ENCODE measurements at places on chromosomes 1 and 21. TPM values are rescaled to one million over a fixed set of nuclear protein-coding genes. Genes with fewer than 3 reads are reported as not detected.

Gene RASSF5
- 2.4 TPM for polyA plus RNA-seq

Gene DNAJC28
- polyA plus RNA-seq = 2.2 TPM

Gene PPIAL4G
- not detected for polyA plus RNA-seq

Gene CRYAA
- polyA plus RNA-seq = not detected

Gene ELF3
- 0.51 TPM for polyA plus RNA-seq

Gene F13B
- polyA plus RNA-seq = not detected

Gene CFHR4
- polyA plus RNA-seq = not detected

Gene KRTAP10-9
- not detected for polyA plus RNA-seq

Gene MIGA1
- polyA plus RNA-seq = 2.4 TPM

Gene OR14A2
- polyA plus RNA-seq = not detected

Gene CD53
- polyA plus RNA-seq = 5.6 TPM

Gene FHAD1
- 0.06 TPM for polyA plus RNA-seq

Gene MDM4
- polyA plus RNA-seq = 3.7 TPM

- no peaks in the 10 kb centered on the region for H3K4me1 ChIP-seq
- H3K27ac ChIP-seq = no peak overlapping the region
- H3K4me3 ChIP-seq = no peak overlapping the region
- no peaks in the 10 kb centered on the region for H3K27me3 ChIP-seq
- H3K36me3 ChIP-seq = peaks cover 10% of the 10 kb centered on the region
- DNase-seq = no peak
These were observed 49.1 kb downstream of the CAPN2 start for GRCh38 chr1:223761411-223761810.

GRCh38 chr1:199302554-199302953, 663.7 kb downstream of the PTPRC start:
- H3K27me3 ChIP-seq = no peaks in the 10 kb centered on the region
- DNase-seq = no peak
- no peaks in the 10 kb centered on the region for H3K4me1 ChIP-seq
- no peak overlapping the region for H3K4me3 ChIP-seq

DNA sequence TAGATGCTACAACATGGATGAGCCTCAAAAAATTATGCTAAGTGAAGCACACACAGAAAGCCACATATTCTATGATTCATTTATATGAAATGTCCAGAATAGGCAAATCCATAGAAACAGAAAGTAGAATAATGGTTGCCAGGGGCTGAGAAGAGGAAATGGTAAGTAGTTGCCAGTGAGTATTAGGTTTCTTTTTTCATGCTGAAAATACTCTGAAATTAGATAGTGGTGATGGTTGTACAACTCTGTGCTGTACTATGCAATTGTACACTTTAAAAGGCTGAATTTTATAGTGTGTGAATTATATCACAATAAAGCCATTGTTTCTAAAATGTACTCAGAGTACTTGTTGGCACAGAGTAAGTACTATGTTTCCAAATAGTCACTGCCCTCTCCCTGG, 15.5 kb upstream of the GFI1 start:
- no peaks in the 10 kb centered on the region for H3K4me1 ChIP-seq
- no peak overlapping the region for H3K27ac ChIP-seq
- no peaks in the 10 kb centered on the region for H3K36me3 ChIP-seq
- no peaks in the 10 kb centered on the region for H3K27me3 ChIP-seq
- no peak overlapping the region for H3K4me3 ChIP-seq
- no peak for DNase-seq

- H3K36me3 ChIP-seq = no peaks in the 10 kb centered on the region
- no peak overlapping the region for H3K27ac ChIP-seq
- H3K4me1 ChIP-seq = no peaks in the 10 kb centered on the region
- DNase-seq = no peak
- no peaks in the 10 kb centered on the region for H3K27me3 ChIP-seq
These were observed 187.7 kb upstream of the C1orf174 start for GRCh38 chr1:4087530-4088420.

- H3K36me3 ChIP-seq = no peaks in the 10 kb centered on the region
- H3K4me3 ChIP-seq = no peak overlapping the region
- H3K4me1 ChIP-seq = no peaks in the 10 kb centered on the region
- DNase-seq = no peak
These were observed 206.9 kb downstream of the MRPL39 start for GRCh38 chr21:25400427-25400826.

DNA sequence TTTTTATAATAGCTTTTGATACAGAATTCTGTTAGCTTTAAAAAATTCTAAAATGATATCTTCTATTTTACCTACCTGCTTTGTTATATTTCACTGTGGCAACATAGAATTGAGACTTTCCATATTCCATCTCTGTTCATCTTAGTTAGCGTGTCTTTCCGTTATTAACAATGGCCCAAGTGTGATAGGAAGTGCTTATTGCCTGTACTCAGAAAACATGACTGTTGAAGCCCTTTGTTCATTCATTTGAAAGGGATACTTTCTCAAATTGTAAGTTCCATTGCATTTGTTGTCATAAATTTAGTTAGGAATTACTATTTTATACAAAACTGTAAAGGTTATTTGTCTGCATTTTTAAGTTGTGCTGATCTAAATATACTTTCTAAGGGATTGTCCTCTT, 73.1 kb downstream of the LAMC1 start:
- H3K36me3 ChIP-seq = no peaks in the 10 kb centered on the region
- DNase-seq = no peak
- no peak overlapping the region for H3K4me3 ChIP-seq
- H3K4me1 ChIP-seq = peaks cover 62% of the 10 kb centered on the region
- no peaks in the 10 kb centered on the region for H3K27me3 ChIP-seq
- H3K27ac ChIP-seq = peak overlapping the region; percentile 50

- peaks cover 15% of the 10 kb centered on the region for H3K36me3 ChIP-seq
- no peak overlapping the region for H3K27ac ChIP-seq
- no peak overlapping the region for H3K4me3 ChIP-seq
- H3K4me1 ChIP-seq = no peaks in the 10 kb centered on the region
These were observed 51.5 kb downstream of the SCCPDH start for GRCh38 chr1:246775531-246776385.

DNA sequence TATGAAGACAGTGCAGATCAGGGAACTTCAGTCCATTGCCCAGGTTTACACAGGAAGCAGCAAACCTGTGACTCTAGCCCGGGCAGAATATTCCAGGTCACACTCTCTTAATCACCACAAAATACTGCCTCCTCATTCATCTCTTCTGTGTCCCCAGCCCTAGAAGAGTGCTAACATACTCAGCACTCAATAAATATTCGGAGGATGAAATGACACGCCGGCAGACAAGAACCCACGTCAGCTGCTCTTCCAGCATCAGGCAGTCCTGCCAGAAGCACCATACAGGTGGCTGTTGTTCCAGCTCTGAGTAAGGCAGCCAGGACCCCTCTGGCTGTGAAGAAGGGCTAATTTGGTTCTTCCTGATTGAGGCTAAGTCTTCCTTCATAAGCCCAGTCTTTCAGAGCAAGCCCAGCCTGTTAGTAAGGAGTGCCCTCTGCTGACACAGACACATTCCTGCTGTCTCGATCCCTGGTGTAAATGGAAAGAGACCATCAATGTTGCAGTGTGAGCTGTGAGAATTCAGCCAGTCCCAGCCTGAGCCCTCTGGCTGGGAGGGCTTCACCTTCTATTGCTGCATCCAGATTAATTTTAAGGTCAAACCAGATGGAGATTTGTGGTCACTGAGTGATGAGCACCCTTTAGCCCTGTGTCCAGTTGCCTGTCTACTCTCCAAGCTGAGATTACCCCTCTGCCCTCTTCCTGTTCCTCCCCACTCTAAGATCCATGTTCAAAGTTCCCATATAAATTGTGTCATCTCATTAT, 45.0 kb upstream of the KIRREL1 start:
- no peak overlapping the region for H3K4me3 ChIP-seq
- H3K36me3 ChIP-seq = no peaks in the 10 kb centered on the region
- H3K27me3 ChIP-seq = peaks cover 12% of the 10 kb centered on the region
- DNase-seq = no peak
- peaks cover 16% of the 10 kb centered on the region for H3K4me1 ChIP-seq

DNA sequence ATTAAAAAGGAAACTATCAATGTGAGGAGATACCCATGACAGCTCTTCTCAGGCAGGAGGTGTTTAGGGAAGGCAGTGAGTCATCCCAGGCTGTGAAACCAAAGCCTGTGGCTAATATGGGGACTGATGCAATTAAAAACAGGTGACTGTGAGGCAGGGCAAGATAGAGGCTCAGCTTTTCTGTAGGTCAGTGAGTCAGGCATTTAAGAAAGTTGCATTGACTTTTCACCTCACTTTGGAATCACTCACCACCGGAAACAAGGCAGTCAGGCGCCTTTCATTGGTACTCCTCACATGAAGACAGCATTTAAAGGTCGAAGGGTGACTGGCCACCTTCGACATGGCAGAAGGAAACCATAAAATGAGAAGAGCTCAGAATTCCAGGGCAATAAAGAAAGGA, 54.5 kb downstream of the PAPPA2 start:
- no peaks in the 10 kb centered on the region for H3K36me3 ChIP-seq
- no peaks in the 10 kb centered on the region for H3K27me3 ChIP-seq
- H3K4me1 ChIP-seq = no peaks in the 10 kb centered on the region
- H3K4me3 ChIP-seq = no peak overlapping the region

- H3K4me1 ChIP-seq = no peaks in the 10 kb centered on the region
- no peaks in the 10 kb centered on the region for H3K36me3 ChIP-seq
- H3K27ac ChIP-seq = no peak overlapping the region
- no peaks in the 10 kb centered on the region for H3K27me3 ChIP-seq
- no peak overlapping the region for H3K4me3 ChIP-seq
These were observed 12.9 kb upstream of the BCL10 start for GRCh38 chr1:85289207-85289847.

DNA sequence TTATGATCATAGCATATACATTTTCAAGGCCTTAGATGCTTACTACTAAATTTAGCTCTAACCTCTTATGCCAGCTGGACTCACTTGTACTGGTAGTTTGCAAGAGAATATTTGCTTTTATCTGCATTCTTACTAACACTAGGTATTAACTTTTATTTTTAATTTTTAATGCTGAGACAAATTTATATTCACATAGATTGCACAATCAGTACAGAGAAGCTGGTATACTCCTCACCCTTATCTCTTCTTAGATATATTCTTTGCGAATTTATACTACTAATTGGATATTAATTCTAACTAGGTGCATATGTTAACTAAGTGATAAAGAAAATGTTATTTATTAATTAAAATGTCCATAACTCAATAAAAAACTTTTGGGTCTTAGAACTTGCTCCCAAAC, 561.8 kb upstream of the PRMT6 start:
- H3K27ac ChIP-seq = no peak overlapping the region
- DNase-seq = no peak
- no peaks in the 10 kb centered on the region for H3K4me1 ChIP-seq
- H3K4me3 ChIP-seq = no peak overlapping the region
- no peaks in the 10 kb centered on the region for H3K27me3 ChIP-seq
- no peaks in the 10 kb centered on the region for H3K36me3 ChIP-seq

- H3K36me3 ChIP-seq = no peaks in the 10 kb centered on the region
- H3K27ac ChIP-seq = no peak overlapping the region
- H3K4me3 ChIP-seq = no peak overlapping the region
- H3K27me3 ChIP-seq = peaks cover 12% of the 10 kb centered on the region
- no peaks in the 10 kb centered on the region for H3K4me1 ChIP-seq
These were observed 115.0 kb downstream of the GREM2 start for GRCh38 chr1:240496941-240497340.

DNA sequence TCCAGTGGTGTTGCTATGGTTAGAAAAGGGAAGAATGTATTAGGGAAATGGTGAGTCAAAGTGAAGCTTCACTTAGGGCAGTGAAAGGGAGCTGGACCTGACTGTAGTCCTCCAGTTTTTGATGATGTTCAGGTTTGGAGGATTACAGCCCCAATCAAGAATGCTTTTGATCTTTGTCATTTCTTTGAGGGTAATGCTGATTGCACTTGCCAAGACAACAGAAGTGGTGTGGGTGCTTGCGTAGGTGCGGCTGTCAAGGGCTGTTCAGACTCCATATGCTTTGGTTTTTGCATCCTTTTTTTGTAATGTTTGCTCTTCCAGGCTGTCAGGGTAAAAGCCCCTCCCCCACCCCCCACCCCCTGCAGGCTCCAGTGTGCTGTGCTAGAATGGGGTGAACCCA, 38.9 kb downstream of the HHAT start:
- no peaks in the 10 kb centered on the region for H3K36me3 ChIP-seq
- no peak overlapping the region for H3K27ac ChIP-seq
- no peak for DNase-seq
- peaks cover 10% of the 10 kb centered on the region for H3K4me1 ChIP-seq
- no peak overlapping the region for H3K4me3 ChIP-seq

DNA sequence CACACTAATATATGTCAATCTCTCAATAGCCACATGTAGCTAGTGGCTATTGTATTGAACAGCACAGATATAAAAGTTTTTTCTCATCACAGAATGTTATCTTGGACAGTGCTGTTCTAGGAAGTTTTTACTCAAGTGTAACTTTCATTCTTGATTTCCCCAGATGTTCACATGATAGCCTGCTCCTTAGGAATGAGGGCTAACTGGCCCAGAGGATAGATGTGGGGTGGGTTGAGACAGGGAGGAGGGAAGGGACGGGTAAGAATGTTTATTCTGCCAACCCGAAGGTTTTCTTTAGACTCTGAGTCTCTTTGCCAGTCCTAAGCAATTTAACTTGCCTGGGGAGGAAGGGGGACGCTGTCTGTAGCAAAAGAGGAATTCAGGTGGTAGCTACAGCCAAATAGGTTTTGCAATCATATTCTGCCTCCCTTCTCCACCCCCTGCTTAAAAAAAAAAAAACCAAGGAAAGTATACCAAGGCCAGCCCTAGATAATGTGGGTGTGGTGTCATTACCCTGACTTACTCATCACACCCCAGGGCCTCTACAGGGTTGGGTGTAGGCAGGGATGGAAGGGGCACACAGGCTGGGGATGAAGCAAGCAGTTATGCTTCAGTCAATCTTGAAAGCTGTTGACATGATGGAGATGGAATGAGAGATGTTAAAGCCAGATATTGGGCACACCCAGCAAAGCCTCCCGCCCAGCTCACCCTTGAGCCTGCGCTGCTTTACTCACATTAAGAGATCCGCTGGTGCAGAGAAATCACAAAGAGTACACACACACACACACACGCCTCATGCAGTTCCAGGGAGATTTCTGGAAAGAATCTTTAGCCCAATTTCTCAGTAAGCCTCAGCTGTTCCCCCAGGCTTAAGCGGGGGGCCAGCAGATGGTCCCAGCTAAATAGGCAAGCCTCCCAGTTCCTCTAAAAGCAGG, 59.9 kb downstream of the PLXNA2 start:
- H3K27me3 ChIP-seq = no peaks in the 10 kb centered on the region
- peaks cover 5% of the 10 kb centered on the region for H3K36me3 ChIP-seq
- no peak overlapping the region for H3K4me3 ChIP-seq
- H3K4me1 ChIP-seq = peaks cover 77% of the 10 kb centered on the region
- DNase-seq = no peak

- no peaks in the 10 kb centered on the region for H3K27me3 ChIP-seq
- H3K27ac ChIP-seq = no peak overlapping the region
- H3K4me3 ChIP-seq = no peak overlapping the region
- H3K36me3 ChIP-seq = no peaks in the 10 kb centered on the region
- no peak for DNase-seq
These were observed 22.7 kb downstream of the PLEKHA6 start for GRCh38 chr1:204337036-204337429.

Measured in heart right ventricle (tissue), 16 donors.